CD8-positive, alpha-beta memory T cell (primary cell): ENCODE measurements at places on chromosomes 3 and 15.

GRCh38 chr3:72111265-72112205, 326.6 kb upstream of the PROK2 start:
- no peak overlapping the region for H3K27ac ChIP-seq
- no peaks in the 10 kb centered on the region for H3K36me3 ChIP-seq
- H3K4me1 ChIP-seq = no peaks in the 10 kb centered on the region
- H3K4me3 ChIP-seq = no peak overlapping the region

- DNase-seq = no peak
- H3K27ac ChIP-seq = no peak overlapping the region
- no peak overlapping the region for H3K4me3 ChIP-seq
These were observed 352.0 kb upstream of the COL8A1 start for GRCh38 chr3:99286266-99286845.

DNA sequence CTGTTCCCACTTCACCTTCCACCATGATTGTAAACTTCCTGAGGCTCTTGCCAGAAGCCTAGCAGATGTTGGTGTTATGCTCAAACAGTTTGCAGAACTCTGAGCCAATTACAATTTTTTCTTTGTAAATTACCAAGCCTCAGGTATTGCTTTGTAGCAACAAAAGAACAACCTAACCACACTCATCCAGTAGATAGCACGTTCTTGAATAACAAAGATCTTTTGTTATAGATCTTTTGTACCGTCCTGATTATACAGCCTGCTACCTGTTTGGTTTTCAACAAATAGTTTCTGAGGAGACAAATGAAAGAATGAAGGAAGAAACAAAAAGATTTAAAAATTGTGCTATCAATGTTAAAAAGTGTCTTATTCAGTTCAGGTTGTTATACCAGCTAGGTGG, 474.7 kb upstream of the ALCAM start:
- H3K4me1 ChIP-seq = no peaks in the 10 kb centered on the region
- no peaks in the 10 kb centered on the region for H3K27me3 ChIP-seq
- no peak overlapping the region for H3K27ac ChIP-seq
- H3K4me3 ChIP-seq = no peak overlapping the region
- no peak for DNase-seq
- no peaks in the 10 kb centered on the region for H3K36me3 ChIP-seq

GRCh38 chr3:190617185-190617584, 103.3 kb downstream of the IL1RAP start:
- no peak for DNase-seq
- no peak overlapping the region for H3K27ac ChIP-seq
- H3K27me3 ChIP-seq = no peaks in the 10 kb centered on the region
- H3K4me1 ChIP-seq = peaks cover 7% of the 10 kb centered on the region
- H3K4me3 ChIP-seq = no peak overlapping the region

GRCh38 chr15:74775894-74776293, 6.0 kb upstream of the CSK start:
- DNase-seq = no peak
- H3K27ac ChIP-seq = no peak overlapping the region
- H3K4me3 ChIP-seq = no peak overlapping the region
- H3K36me3 ChIP-seq = no peaks in the 10 kb centered on the region
- H3K4me1 ChIP-seq = peaks cover 74% of the 10 kb centered on the region

DNA sequence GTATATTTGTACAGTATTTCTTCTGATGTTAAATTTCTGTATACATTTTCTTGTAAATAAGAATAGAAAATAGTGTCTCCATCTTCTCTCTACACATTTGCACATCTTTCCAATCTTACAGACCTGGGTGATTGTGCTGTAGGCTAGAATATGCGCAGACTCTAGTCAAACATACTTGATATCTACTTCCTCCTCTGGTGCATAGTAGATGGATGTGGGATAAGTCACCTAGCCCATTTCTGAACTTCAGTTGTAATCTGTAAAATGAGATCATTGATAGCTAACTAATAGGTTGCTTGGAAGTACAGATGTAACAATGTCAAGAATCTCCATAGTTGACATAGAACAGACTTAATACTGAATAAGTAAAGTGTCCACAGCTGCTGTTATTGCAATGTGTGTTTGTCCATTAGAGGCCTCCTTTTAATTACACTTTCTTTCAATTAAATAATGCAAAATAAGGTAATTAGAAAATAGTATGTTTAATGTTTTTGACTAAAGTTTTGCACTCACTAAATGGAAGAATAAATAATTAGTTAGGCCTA, 46.7 kb downstream of the ALCAM start:
- no peaks in the 10 kb centered on the region for H3K27me3 ChIP-seq
- DNase-seq = no peak
- H3K27ac ChIP-seq = no peak overlapping the region
- no peaks in the 10 kb centered on the region for H3K36me3 ChIP-seq
- no peaks in the 10 kb centered on the region for H3K4me1 ChIP-seq

- no peak overlapping the region for H3K27ac ChIP-seq
- H3K27me3 ChIP-seq = peaks cover 30% of the 10 kb centered on the region
- no peak overlapping the region for H3K4me3 ChIP-seq
- no peaks in the 10 kb centered on the region for H3K36me3 ChIP-seq
These were observed 3.2 kb downstream of the CD276 start for GRCh38 chr15:73687351-73687750.

DNA sequence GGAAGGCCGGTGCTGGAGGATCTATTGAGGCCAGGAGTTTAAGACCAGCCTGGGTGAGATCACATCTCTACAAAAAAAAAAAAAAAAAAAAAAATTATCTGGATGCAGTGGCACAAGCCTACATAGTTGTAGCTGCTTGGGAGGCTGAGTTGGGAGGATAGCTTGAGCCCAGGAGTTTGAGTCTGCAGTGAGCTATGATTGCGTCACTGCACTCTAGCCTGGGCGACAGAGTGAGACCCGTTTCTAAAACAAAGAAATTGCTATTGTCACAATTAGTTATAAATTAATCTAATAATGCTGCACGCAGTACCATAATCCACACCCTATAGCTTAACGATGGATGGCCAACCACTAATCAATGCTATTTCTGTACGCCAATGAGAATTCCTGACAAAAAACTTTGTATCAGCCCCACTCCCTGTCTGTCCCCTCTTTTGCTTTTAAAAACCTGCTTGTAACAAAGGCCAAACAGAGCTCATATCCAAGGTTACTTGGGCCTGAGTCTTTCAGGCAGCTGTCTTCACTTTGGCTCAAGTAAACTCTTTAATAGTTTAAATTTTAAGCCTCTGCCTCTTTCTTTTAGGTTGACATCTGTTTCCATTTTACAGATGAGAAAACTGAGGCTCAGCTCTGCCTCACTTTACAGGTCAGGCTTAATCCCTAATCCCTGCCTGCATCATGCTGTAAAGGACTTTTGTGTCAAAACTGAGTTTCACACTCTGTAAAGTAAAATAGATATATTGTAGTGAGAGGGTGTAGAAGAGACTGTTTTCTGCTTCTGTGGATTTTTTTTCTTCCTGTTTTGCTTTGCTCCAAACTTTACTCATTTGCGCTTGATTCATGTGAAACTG, 10.9 kb downstream of the FLNB start:
- DNase-seq = no peak
- H3K4me1 ChIP-seq = no peaks in the 10 kb centered on the region
- no peak overlapping the region for H3K27ac ChIP-seq
- H3K27me3 ChIP-seq = no peaks in the 10 kb centered on the region
- no peaks in the 10 kb centered on the region for H3K36me3 ChIP-seq
